ENCODE measurements at places on chromosomes 4 and X.

DNA sequence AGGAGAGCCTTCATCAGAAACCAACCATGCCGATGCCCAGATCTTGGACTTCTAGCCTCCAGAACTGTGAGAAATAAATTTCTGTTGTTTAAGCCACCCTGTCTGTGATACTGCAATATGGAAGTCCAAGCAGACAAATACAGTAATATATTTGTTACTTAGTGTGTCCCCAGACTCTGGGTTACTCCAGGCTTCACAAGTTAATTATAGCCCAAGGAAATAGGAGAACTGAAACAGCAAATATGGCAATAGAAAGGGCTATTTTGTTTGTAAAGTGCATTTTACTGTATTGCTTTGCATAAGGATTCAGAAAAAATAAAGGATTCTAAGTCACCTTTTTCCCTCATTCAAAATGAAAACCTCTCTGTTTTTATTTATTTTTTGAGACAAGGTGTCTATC is 15.7 kb downstream of the TIGD4 start:
- DNase-seq = no peak

DNA sequence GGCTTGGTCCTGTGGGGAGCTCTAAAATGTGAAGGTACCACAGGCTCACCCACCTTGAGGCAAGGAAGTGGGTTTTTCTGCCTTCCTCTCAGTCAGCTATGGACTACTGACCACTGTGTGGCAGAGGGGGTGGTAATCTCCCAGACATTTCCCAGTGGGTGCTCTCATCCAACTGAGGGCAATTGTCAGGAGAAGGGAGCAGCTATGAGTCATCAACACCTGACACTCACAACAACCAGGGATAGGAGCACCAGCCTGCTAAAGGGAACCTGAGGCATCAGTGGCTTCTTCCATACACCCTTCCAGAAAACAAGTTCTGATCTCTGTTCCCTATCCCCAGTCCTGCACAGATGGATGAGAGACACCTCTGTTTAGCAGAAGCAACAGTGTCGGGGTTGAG is 468.8 kb downstream of the BCOR start:
- DNase-seq = no peak

DNA sequence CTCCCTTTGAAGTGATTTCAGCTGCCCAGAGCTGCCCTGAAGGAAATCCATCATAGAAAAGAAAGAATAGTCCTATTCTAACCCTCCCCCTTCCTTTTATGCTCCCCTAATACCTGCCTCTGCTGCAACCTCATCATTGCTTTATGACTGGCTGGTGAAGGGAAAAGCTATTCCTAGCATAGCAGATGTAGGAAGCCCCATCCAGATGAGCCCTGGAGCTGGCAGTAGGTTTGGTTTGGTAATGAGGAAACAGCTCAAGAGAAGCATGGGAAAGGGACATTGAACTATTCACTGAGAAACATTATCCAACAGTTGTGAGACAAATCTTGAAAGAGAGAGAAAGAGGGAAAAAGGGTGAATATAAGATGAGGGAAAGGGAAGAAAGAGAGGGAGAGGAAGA is 29.2 kb downstream of the ARSJ start:
- DNase-seq = no peak

GRCh38 chrX:153966841-153967535 is 4.6 kb downstream of the HCFC1 start:
- DNase-seq = no peak

- peak; percentile 69 for DNase-seq
Observed at GRCh38 chrX:45769761-45770582, 569.3 kb upstream of the DIPK2B start.

DNA sequence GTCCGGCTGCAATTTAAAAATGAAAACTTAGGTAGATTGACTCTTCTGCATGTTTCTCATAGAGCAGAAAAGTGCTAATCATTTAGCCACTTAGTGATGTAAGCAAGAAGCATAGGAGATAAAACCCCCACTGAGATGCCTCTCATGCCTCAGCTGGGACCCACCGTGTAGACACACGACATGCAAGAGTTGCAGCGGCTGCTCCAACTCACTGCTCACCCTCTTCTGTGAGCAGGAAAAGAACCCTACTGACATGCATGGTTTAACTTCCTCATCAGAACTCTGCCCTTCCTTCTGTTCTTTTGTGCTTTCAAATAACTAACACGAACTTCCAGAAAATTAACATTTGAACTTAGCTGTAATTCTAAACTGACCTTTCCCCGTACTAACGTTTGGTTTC is 41.0 kb downstream of the MAP7D3 start:
- no peak for DNase-seq

GRCh38 chr4:8300832-8301231 is 31.3 kb downstream of the HTRA3 start:
- DNase-seq = no peak

DNA sequence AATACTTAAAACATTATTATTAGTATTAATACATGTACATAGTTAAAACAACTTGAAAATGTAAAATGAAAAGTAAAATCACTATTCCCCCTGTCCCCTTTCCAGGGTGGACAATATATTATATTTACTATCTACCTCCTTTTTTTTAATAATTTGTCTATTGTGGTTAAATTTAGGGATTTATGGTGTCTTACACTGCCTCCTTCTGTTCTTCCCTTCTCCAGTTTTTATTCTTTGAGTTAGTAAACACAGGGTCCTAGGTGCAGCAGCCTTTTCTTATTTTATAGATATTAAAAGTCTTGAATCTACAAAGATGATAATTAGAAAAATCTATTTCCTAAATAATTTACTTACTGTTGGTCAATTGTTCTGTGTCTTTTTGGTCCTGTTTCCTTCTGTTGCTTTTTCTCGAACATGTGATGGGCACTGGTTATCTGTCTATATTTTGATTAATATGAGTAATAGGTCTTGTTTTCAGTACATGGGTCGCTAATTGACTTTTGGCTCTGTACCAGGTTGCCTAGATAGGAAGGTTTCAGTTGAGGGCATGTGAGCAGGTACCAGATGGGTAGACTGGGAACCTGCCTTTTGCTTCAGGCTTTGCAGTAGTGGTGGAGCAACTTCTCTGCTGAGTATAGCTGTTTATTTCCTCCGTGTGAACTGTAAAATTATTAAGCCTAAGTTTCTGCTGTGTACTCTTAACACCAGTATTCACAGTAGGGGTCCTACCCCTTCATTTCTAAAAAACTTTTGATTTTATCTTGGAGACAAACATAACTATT is 1.1 kb downstream of the NUDT9 start:
- DNase-seq = no peak

- DNase-seq = no peak
Observed at GRCh38 chr4:82623121-82623683, 61.4 kb upstream of the TMEM150C start.

- DNase-seq = no peak
Observed at GRCh38 chrX:66200050-66200664, 36.1 kb downstream of the HEPH start.

DNA sequence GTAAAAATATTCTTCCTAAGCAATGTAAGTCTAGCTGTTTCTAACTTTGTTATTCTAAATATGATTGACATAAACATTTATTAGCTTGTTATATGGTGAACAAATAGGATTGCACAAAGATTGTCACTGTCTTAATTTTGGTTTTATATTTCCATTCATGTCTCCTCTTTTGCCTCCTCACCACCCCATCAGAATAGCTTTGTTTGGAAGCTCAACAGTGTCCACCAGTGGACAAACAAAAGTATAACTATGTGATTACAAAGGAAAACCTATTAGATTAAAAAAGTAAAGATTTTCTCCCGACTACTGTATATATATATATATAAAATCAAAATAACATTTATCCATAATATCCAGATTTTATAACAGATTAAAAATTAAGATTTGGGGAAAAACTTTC is 468.2 kb downstream of the ZIC3 start:
- no peak for DNase-seq

DNA sequence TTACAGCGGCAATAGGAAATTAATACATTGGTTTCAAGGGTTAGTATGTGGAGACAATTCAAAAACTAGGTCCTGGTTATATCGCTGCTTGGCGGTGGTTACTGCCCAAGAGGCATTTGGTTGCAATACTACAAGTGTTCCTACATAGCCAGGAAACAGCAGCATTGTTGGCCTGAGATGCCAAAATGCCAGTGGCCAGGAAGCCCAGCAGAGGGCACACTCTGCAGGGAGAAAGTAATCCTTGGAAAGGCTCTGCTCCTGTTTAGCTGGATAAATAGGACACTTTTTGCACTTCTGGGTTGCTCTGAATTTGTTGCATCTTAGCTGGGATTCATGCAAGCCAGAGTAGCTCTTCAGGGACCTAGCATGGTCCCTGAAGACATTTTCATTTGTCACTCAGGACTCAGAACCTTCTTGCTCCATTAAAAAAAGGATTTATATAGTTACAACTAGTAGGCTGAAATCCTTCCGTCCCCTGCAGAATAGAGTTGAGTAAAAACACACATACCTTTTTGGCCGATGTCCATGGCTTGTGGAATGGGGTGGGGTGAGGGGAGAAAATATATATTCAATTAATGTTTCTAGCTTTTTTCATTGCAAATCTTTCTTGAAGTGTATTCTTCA is 8.1 kb upstream of the GPR119 start:
- DNase-seq = no peak

- DNase-seq = no peak
Observed at GRCh38 chr4:185542626-185543315, 7.5 kb upstream of the PDLIM3 start.

DNA sequence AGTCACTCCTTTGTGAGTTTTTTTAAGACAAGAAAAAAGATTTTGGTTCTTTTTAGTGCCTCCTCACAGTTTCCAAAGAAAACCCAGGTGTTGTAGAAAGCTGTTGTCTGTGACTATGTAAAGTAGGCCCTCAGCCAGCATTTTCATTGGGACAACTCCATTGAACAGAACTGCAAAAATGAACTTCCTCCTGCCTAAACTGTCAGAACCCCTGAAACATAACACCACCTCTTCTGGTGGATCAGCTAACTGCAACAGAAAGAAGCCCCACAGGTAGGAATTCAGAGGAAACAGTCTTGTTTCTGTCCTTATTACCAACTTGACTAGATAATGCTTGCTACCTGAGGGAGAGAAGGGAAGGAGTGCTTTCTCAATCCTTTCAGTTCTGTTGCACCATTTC is 3.4 kb upstream of the ATP11C start:
- no peak for DNase-seq

GRCh38 chrX:37646254-37646653 is 39.3 kb upstream of the XK start:
- DNase-seq = no peak
